RCC 7860 (cell line): ENCODE measurements at places on chromosomes 2 and 18.

- DNase-seq, result no peak
Measured at GRCh38 chr2:97703741-97704140, 9.6 kb upstream of the ZAP70 start.

GRCh38 chr2:74092275-74092674, 55.4 kb downstream of the BOLA3 start:
- DNase-seq, result no peak

DNA sequence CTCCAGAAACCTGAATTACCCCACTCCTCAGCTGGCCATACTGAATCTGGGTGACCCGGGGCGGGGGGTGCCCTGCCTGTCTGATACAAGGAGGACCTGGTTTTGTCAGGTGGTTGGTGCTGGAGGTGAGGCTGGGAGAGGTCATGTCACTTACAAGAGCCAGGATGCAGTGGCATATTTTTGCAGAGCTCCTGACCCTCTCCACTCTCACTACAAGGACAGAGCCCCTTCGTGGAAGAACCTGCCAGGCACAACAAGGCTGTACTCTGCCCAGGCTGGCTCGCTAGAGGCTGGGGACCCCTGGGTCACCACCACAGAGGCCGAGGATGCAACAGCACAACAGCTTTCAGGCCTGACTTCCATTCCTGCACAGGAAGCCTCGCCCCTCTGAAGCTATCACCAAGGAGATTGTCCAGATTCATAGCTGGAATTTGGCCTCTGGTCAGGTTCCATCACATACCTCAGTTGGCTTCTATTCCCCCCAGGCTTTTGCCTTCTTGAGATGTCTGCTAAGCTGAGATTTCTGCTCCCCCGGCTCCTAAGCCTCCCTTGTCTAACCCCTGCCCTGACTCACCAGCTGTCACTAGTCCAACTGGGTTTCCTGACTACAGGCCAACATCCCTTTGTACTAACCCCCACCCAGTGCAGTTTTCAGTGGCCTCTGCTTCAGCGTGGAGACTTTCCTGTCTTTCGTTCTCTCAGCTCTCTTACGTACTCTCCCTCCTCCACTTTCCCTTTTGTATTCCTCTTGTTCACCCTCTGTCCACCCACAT, 132.5 kb upstream of the EPAS1 start:
- peak; percentile 85 for DNase-seq

DNA sequence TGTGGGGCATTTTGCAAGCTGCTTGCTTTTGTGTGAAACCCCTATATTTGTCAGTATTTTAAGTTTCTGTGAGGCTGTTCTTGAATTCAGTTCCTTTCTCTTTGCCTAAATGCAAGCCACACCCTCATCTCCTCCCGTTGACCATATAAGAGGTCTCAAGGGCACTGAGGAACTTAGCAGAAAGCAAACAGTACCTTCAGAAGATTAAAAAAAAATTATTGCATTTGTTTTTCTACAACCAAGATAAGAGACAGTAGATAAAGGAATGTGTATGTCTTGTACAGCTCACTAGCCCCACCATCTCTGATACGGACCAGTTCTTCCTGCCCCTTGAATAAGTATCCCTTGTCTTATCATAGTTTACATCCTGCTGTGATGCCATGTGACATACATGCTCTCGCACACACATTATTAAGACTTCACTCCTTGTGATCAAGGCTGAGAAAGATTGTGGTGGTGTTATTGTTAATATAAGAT, 64.2 kb downstream of the NPAS2 start:
- no peak for DNase-seq

DNA sequence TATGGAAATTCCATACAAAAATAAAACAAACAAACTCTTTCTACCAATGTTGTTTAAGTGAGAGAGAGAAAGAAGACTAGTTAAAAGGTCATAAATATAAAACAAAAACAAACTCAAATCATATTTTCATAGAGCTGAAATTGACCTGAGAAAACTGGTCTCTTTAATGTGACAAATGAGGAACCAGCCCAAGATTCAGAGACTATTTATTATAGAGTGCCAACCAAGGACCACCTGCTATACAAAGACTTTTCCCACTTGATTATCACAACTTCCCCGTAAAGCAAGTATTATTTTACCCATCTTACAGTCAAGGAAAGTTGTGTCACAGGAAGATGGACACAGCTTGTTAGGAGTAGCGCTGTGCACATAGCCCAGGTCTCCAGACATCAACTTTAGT, 13.3 kb downstream of the ANKRD44 start:
- DNase-seq, result no peak

DNA sequence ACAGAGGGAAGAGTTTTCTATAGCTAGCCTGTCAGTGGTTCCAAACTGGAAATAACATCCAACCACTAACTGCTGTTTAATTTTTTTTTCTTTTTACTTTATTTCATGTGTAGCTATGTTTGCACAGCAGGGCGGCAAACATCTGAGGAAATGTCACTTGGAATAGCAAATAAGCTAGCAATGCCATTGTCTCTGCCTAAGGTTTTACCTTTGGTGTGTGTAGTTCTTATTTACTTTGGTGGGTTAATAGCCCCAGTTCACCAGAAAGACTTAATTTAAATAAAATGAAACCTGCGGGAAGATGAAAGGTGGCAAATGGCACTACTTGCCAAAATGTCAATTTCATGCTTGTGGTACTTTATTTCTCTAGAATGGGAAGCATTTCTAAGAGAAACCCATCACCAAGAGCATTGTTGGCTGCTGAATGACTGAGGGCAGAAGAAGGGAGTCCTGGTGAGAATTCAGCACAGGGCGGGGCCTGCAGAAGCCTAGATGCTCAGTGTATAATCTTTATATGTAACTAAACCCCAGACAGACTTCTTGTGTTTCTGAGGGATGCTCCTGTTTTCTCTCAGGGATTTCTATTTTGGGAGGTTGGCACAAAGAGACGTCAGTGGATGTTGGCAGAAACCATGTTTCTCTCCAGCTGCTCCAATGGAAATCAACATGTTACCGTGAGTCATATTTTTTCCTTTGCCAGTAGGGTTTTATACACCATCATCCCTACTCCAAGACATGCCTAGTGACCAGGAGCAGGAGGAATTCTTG, 300.4 kb upstream of the NT5C1B start:
- DNase-seq, result no peak

DNA sequence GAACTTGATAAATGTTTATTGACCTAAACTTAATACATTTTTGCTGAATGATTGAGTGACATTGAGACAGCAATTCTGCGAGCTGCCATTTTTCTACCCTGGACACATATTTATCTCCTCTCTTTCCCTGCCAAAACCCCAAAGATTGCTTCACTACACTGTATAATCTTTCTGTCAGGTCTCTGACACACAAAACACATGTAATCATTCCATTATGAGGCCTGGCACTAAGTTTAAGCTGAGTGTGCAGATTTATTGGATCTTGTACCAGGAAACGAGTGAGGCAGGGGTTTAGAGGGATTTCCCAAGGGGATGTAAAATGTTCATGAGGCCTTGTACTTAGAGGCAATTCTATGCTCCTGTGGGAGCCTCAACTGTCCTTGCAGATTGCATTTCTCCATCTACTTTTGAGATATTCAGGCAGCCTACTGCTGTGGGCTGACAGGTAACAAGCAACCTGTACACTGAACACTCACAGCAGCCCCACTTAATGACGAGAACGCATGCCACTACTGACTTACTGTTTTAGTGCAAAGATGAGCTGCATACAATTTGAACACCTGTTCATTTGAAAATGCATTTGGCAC, 13.7 kb upstream of the OSR1 start:
- no peak for DNase-seq

DNA sequence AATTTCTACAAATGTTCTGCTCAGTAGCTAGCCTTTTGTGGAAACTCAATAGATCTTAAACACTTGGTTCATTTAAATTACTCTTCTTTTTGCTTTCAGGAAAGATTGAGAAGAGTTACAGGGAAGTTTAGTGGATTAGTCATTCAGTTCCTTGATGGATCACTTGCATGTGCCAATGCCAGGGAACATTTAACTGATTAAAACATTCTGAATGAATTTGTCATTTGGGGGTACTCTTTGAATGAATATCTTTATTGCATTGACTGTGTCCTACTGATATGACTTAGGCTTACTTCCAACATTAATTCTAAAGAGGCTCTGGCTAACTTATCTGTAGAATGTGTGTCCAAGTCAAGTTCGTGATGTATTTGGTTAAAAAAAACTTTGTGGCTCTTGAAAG, 199.8 kb downstream of the PLCL1 start:
- DNase-seq, result no peak

DNA sequence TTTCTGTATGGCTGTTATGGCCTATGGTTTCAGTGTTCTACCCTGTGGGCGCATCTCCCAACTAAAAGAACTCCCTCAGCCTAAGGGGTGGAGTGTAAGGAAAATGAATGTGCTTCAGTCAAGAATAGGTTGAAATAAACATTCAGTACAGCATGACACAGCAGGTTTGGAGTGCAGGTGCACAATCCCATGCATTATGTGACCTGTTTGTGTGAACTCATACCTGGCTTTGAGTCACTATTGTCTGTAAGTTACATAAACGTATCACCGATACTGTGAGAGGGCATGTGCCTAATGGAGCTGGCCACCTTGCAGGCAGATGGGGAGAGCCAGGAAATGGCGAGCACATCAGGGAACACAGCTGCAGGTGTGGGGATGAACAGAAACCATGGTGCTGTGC, 216.0 kb downstream of the DSEL start:
- DNase-seq, result no peak

DNA sequence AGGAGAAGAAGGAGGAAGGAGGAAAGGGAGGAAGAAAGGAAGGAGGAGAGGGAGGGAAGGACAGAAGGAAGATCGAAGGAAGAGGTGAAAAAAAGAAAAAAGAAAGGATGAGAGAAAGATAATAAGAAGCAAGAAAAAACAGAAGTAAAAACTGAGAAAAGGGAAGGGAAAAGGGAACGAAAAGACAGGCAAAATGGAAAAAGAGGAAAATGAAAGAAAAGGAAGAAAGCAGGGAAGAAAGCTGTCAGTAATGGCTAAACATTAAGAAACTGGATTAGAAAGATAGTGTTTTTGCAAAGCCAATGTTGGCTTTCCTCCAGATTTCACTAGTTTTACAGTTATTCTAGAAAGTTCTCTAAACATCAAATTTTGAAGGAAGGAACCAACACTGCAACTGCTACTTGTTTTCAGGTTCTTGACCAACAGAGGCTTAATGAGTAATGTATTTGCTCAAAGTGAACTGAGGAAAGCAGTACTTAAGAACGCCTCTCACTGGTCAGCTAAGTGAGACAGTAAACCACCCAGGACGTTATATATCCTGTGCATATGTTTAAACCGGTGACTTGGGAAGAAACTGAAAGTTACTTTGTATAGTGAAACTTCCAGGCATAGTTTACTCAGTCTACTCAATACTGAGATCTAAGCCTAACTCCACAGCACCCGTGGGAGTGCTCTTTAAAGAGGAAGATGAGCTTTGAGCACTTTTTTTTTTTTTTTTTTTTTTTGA, 286.2 kb upstream of the TRIB2 start:
- peak; percentile 16 for DNase-seq

DNA sequence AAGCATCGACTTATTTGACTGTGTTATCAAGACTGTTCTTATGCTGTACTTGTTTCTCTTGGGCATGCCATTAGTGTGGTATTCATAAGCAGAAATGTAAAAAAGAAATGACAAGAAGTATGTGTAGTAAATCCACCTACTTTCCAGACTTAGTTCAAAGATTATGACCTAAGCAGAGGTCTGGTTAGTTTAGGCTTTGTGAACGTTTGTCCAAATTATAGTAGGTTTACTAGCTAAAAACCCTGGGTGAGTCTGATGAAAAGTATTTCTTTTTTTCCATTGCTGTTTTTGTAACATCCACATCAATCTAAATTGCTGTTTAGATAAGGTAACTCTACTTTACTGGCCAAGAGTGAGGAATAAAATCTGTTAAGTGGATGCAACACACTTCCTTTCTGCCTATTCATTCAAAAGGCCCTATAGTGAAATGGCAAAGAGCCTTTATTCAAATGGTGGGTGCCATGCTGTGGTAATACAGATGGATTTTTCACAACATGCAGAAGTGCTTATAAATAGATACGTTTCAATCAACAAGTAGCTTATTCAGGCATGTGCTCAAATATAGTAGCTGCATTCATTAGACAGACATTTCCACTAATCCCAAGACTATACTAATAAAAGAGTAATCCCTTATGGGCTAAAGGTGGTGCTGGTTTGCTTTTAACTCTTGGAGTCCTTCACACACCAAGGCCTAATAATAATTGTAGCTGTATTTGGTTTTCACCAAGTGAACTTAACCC, 122.5 kb upstream of the LTBP1 start:
- no peak for DNase-seq

- DNase-seq, result no peak
Measured at GRCh38 chr18:61388010-61388409, 54.8 kb downstream of the CDH20 start.

DNA sequence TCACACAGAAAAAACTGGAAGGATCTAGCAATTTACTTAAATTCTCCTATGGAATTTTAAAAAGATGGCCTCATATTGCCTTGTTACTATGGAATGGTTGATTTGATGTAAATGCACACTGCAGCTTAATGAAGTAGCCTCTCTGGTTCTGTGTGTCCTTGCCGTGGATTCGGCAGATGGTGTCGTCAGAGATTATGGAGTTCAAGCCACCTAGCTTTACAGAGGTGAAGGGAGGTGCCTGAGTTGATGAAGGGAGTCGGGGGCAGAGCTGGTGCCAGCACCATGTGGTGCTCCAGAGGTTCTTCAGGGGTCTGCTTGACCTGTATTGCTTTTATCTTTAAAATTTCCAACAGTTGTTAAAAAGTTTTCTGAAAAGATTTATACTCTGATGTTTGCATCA, 48.8 kb downstream of the ASAP2 start:
- DNase-seq, result no peak

DNA sequence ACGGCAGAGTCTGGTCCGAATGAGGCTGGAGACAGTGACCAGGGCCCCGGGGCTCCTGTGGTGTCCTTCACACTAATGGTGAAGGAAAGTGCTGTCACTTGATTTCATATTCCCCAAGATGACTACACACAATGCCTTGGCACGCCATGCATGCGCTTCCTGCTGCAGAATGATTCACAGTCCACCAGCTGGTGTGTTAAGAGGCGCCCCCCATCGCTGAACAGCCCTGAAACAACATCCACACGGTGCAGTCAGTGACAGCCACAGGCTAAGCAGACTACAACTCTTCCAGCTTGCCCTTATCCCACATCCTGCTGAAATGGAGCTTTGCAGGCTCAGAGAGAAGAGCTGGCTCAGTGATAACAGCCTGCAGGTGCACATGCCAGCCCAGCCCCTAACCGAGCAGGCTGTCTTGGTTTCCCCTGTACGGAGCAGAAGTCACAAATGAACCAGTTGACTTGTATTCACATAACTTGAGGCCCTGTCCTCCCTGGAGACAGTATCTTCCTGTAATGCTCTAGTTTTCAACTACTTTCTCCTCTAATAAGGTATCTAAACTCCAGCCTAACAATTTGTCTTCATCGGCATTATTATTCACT, 24.3 kb upstream of the CDH20 start:
- no peak for DNase-seq
